ENCODE measurements at places on chromosomes 6 and 20. TPM values are rescaled to one million over a fixed set of nuclear protein-coding genes. Genes with fewer than 3 reads are reported as not detected.

Gene PI3
- total RNA-seq = 110 TPM

Gene ETV7
- total RNA-seq = not detected

Gene NKAPL
- total RNA-seq = 0.79 TPM

Gene RNF182
- not detected for total RNA-seq

Gene STMN3
- total RNA-seq = 0.26 TPM

Gene KCNK5
- 0.26 TPM for total RNA-seq

Gene HSPA1L
- 0.53 TPM for total RNA-seq

Gene SLC35D3
- under 0.01 TPM for total RNA-seq

Gene PAK5
- not detected for total RNA-seq

Gene PAX1
- not detected for total RNA-seq

Data from bronchial epithelial cell (primary cell).